ENCODE measurements at places on chromosomes 16 and 17.

GRCh38 chr16:473046-474043, 47.9 kb downstream of the RAB11FIP3 start:
- DNase-seq = no peak

DNA sequence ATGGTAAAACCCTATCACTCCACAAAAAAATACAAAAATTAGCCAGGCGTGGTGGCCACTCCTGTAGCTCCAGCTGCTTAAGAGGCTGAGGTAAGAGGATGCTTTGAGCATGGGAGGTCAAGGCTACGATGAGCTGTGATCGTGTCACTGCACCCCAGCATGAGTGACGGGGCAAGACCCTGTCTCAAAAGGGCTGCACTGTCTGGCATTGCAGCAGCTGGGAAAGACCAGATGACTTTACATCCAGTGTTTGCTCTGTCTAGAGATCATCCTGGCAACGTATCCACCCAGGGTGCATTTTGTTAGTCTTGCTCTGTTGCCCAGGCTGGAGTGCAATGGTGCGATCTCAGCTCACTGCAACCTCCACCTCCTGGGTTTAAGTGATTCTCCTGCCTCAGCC, 52.0 kb downstream of the MRM3 start:
- no peak for DNase-seq

DNA sequence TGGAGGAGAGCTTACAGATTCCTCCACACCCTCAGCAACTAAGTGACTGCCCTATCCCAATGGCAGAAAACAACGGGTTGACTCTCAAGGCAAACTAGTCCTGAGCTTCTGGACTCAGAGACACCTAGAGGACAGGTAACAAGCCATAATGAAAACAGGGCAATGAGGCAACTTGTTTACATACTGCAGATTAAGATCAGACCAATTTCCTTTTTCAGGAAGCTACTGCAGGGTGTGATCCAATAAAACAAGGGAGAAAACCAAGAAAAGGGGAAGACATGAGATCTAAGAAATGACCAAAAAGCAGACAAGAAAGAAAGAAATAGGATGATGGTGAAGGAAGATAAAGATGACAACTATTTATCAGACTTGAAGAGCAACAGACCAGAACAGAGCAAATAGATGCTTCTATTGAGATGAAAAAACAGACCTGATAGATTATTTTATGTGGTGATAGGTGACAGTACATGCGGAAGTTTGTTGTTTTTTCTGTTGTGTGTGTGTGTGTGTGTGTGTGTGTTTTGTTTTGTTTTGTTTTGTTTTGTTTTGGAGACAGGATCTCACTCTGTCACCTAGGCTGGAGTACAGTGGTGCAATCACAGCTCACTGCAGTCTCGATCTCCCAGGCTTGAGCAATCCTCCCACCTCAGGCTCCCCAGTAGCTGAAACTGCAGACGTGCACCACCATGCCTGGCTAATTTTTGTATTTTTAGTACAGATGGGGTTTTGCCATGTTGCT, 120.7 kb downstream of the GAS7 start:
- DNase-seq = no peak

GRCh38 chr17:41417576-41418015, 6.8 kb downstream of the KRT37 start:
- no peak for DNase-seq

- DNase-seq = no peak
Measured at GRCh38 chr16:8585857-8586256, 4.5 kb downstream of the TMEM114 start.

DNA sequence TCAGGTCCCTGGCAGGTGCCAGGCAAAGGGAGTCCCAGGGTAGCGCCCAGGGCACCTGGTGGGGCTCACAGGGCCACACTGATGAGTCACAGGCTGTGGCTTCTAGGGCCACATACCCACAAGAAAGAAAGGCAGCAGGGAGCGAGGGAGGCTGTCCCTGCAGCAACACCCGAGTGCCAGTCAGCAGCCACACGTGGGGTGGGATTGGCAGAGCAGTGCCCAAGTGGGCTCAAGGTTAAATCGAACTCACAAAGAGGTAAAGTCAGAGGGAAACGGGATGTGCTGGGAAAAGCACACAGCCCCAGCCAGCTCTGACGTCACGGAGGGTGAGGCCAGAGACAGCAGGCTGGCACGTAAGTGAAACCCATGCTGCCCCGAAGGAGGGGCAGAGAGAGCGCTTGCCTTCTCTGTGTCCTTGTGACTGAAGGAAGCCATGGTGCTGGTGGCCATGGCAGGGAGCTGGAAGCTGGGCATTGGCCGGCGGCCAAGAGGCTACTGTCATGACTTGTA, 33.8 kb downstream of the FA2H start:
- no peak for DNase-seq

DNA sequence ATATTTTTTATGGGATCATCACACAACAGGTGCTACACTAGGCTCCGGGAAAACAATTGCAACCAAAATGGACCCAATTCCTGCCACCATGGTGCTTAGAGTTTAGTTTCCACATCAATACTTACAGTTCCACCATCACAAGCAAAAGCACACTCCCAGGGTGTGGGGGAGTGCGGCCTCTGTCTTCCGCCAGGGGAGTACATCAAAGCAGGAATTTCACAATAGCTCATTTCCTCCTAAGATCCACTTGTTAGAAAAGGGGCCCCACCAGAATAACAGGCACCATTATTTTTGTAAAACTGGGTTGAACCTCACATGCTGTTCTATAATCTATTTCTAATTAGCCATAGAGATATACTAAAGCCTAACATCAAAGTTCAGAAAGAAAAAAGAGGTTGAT, 44.3 kb upstream of the PSMD7 start:
- no peak for DNase-seq

GRCh38 chr16:57609541-57610401, 18.7 kb upstream of the ADGRG1 start:
- no peak for DNase-seq

DNA sequence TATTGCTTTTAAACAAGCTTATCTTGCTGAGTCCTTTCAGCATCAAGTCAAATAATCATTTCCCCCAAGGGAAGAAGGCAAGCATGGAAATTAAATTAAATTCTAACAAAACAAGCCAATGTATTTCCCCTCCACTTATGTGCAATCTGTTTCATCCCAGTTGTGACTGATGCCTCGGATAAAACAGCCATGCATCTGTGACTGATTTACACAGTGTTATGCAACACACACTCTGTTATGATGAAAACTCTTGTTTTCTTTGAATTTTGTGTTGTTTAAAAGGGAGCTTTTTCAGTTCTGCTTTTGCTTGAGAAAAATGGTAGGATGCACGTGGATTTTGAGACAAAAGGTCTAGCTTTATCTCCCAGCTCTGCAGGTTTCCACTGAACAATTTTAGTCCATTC, 32.6 kb downstream of the TMEM100 start:
- no peak for DNase-seq

GRCh38 chr16:31344712-31345111, 10.3 kb upstream of the ITGAX start:
- no peak for DNase-seq

GRCh38 chr17:74211912-74212208, 1.5 kb upstream of the TTYH2 start:
- no peak for DNase-seq

- DNase-seq = no peak
Measured at GRCh38 chr17:80422276-80422675, 7.3 kb downstream of the ENDOV start.

DNA sequence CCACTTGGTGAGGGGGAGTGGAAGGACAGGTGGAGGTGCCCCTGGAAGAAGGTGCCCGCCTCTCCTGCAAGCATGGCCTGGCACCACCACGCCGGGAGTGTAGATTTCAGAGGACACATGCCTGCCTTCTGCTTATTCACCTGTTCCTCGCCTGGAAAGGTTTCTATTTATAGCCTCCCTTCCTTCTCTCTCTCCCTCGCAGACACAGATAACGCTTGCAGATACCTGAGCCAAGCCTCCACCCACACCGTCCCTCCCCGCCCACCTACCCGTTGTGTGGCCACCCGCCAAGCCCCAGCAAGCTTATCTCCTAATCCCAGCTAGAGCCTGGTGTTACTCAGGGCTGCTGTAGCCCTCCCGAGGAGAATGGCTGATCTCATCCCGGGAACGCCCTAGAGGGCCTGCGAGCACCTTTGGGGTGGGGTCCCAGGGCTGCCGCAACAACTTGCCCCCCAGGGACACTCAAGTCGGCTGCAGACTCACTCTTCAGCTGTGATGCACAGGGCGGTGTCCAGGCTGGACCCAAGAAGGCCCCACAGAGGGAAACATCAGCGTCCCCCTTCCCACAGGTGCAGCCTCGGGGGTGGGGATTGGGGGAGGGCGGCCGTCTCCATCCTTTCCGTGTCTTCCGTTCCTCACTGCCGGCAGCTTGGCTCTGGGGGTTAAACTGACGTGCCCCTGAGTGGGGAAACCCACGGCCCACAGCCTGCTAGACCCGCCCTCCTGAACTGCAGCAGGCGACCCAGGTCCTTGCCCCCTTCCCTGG, 1.9 kb upstream of the SNAI3 start:
- DNase-seq = peak; percentile 22

GRCh38 chr16:73021866-73022495, 25.9 kb downstream of the ZFHX3 start:
- no peak for DNase-seq

- DNase-seq = peak; percentile 81
Measured at GRCh38 chr17:1495265-1495989, 2.9 kb upstream of the MYO1C start.

GRCh38 chr17:8826808-8827435, 27.8 kb upstream of the MFSD6L start:
- no peak for DNase-seq

DNA sequence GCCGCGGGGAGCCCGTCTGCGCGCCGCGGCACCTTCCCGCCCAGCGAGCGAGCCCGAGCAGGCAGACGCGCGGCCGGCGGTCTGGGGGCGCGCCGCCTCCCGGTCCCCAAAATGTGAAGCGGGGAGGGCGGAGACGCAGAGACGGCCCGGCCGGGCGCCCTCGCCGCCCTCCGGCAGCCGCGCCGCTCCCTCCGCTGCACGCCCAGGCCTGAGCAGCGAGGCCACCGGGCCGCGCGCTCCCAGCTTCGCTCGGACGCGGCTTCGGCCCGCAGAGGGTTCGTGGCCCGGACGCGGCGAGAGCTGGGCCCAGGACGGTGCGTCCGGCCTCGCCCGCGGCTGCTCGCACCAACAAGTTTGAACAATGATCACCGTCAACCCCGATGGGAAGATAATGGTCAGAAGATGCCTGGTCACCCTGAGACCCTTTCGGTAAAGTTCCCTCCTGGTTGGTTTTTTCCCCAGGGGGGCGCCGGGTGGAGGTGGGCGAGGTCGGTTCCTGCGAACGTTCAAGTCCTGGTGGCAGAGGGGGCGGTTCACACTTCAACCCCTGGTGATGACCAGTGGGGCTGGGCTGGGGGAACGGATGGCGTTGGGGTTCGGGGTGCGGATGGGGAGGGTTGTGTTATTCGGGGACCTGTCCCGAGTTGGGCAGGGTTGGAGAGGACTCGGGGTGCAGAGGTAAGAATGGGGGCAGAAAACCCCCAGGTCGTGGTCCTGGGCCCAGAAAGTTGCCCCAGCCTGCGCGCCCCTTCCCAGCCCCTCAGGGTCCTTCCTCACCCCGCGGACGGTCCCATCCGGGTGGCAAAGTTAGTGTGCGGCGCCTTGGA, 678 bp downstream of the MGAT5B start:
- DNase-seq = no peak

GRCh38 chr16:73547552-73548403, 499.9 kb upstream of the ZFHX3 start:
- no peak for DNase-seq

DNA sequence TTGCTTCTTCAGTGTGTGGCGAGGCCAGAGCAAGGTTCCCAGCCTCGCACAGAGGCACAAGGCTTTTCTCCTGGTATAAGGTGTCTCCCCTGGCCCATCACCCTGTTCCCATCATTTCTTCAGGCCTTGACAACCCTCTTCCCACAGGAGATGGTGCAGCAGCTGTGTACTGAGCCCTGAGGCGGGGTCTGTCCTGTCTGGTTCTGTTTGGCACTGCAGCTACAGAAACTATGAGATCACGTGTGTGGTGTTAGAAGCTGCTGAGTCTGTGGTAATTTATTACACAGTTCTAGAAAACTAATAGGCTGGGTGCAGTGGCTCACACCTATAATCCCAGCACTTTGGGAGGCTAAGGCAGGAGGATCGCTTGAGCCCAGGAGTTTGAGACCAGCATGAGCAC, 7.2 kb downstream of the PLA2G15 start:
- no peak for DNase-seq

GRCh38 chr16:24829153-24829552, 16.6 kb upstream of the SLC5A11 start:
- DNase-seq = no peak

- no peak for DNase-seq
Measured at GRCh38 chr17:34368946-34369500, 6.0 kb upstream of the CCL1 start.

- DNase-seq = no peak
Measured at GRCh38 chr17:32111141-32111771, 31.0 kb upstream of the RHOT1 start.

Measured in retinal pigment epithelial cell (primary cell).